ENCODE measurements at places on chromosomes 5 and 9.

DNA sequence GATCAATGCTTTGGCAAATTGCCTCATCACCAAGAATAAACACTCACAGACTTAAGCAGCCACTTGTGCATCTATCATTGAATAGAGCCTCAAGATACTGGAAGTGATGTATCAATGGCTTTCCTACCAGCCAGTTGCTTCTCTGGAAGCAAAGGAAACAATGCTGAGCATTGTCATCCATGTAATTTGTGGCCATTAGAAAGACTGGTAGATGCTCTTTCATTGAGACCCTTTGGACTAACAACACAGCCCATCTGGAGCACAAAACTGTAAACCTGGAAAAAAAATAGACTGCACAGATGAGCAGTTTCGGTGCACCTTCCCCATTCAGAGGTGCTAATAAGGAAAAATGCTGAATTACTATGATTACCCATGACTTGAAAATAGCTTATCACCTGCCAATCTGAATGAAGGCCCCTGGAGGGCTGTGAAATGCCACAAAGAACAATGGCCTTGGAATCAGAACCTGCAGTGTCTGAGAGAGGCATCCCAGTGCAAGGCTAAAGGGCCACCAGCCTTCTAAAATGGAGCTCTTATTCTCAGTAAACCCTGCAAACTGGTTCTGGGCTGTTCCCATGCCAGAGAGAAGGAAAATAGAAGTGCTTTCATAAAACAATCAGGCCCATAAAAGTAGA, 127.5 kb downstream of the RFK start:
- DNase-seq: no peak

GRCh38 chr9:31776471-31776870, 608.0 kb upstream of the ACO1 start:
- no peak for DNase-seq

GRCh38 chr5:115382989-115383388, 86.5 kb upstream of the CCDC112 start:
- no peak for DNase-seq

- no peak for DNase-seq
These were observed 332.6 kb downstream of the TAF11L14 start for GRCh38 chr5:17966640-17967402.

DNA sequence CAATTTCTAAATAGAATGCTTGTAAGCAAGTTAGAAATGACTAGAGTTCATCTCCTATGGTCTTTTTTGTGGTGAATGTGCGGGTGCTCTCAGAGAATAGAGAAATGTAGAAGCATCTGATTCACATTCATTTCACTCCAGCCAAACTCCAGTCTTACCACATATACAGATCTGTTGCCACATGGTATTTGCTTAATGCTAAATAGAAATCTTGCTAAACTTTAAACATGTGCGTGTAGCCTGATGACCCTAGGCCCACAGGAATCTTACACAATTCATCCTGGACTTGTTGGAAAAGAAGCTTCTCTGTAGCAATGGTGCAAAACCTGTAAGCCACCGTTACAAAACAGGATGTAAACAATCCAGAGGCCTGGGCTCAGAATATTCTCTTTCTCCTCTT, 135.2 kb downstream of the PCSK1 start:
- DNase-seq: no peak

DNA sequence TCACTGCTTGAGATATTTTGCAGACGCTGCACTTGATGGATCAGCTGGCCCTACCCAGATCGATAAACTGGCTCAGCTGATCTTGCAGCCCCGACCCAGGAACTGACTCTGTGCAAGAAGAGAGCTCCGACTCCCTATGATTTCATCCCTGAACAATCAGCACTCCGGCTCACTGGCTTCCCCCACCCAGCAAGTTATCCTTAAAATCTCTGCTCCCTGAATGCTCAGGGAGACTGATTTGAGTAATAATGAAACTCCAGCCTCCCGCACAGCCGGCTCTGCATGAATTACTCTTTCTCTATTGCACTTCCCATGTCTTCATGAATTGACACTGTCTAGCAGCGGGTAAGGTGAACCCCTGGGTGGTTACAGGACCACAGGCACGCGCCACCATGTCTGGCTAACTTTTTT, 16.9 kb upstream of the NANS start:
- DNase-seq: no peak

- no peak for DNase-seq
These were observed 103.2 kb upstream of the BASP1 start for GRCh38 chr5:17114233-17114632.

- DNase-seq: peak; percentile 16
These were observed 24.3 kb downstream of the CPLX2 start for GRCh38 chr5:175895686-175896102.

DNA sequence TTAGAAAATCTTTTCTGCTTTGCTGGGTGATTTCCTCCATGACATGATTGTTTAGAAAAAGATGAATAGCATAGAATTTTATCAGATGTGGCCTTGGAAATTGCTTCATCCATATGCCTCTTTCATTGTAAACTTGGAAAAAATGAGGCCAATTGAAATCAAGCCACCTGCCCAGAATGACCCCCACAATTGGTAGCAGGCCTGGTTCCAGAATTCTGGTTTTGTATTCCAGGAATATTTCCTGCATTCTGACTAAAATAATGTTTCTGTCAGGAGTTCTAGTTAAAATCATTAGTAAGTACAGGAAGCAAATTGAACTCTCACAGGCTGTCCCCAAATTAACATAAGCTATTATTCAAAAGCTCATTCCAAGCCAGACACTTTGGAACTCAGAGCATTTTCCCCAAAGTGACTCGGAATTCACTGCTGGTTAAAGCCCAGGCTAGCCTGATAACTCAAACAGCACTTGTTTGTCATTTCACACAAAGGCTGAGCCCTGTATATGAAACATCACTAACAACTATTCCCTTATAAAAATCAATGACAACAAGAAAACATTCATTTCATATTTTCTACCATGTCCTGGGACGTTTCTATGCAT, 75.1 kb upstream of the ADCY2 start:
- DNase-seq: no peak

DNA sequence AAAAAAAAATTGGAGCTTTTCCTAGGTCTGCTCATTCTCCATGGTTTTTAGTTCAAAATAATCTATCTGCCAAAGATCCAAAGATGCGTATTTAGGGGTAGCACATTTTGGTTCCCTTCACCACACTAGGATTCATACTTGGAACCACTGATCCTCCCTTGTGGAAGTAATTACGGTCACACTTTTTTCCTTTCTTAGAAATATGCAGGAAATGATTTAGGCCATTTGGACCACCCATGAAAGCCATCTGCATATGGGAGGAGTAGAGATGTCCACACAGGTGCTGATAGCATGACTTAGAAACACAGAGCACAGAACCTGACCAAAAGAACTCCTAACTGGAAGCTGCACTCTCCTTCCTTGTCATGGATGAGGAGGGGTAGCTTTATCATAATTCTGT, 105.9 kb upstream of the RAI14 start:
- DNase-seq: no peak

DNA sequence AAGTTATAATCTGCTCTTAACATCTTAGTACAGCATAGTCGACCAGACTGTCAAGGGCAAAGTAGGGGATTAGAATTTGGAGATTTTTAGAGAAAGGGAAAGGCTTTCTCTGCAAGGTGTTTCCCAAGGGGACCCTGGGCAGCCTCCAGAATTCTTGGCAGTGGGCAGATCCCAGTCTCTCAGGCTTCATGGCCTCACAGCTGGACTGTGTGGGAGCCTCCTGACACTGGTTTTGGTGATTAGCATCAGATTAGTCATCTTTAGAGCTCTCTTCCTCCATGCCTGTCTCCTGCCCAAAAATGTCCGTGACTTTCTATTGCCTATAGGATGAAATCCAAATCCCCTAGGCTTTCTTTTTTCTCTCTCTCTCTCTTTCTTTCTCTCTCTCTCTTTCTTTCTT, 370.7 kb downstream of the ZSWIM6 start:
- DNase-seq: no peak

DNA sequence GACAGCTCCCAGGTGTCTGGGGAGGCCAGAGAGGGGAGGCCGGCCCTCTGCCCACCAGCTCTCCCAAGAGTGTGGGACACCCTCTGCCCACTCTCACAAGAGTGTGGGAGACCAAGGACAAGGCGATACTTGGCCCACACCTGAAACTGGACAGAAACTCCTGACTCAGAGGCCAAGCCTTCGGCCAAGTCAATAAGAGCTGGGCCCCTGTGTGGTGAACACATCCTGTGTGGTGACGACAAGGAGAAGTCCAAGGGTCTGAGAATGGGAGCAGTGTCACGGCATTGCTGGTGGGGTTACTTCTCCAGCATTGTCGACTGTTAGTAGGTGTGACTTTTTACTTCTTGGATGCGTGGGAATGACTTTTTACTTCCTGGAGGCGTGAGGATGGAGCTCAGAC, 14.6 kb upstream of the F2RL1 start:
- no peak for DNase-seq

DNA sequence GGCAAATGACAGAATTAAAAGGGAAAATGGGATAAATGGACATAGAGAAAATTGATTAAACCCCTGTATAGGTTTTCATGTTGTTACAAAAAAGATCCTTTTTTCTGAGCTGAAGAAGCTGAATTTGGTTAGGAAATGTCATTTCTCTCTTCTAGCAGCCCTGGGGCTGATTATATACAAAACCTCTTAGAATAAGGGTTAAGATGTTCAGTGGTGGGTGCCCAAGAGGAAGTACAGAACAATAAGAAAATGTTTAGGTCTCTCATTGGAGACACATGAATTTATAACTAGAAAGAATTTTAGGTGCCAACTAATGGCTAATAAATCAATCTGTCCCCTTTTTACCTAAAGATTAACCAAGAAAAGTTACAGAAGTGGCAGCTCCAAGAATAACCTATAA, 14.2 kb downstream of the ABHD17B start:
- no peak for DNase-seq

DNA sequence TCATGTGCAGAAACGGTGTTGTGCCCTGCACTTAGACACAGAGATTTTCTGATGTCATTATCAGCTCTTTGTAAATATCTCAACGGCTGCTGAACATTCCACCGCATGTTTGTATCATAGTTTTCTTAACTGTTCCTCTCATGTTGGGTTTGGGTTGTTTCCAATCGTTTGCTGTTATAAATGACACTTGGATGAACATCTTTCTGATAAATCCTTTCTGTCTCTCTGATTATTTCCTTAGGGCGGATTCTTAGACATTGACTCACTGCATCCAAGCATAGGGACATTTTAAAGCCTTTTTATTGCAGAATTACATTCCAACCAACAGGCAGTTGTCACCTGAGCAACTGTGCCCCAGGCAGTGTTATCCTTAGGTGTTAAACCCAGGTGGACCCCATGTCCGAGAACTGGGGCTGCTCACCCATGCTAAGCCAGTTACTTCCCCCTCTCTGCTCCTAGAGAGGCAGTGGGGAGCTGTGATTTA, 28.5 kb downstream of the COL5A1 start:
- DNase-seq: no peak

- no peak for DNase-seq
These were observed 30.5 kb downstream of the ZNF618 start for GRCh38 chr9:113906411-113907110.

DNA sequence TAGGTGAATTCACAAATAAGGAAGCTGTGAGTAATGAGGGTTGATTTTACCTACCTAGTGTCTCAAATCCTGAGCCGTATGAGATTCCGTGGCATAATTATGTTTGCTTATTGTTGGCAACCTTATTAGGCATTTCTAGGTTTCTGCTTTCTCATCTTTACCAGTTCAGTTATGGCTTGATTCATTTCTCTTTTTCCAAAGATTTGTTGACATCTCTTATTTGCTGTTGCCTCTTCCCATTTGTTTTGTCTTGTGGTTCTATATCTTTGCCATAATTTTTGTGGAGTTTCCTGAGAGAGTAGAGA, 470 bp downstream of the IL31RA start:
- DNase-seq: no peak

DNA sequence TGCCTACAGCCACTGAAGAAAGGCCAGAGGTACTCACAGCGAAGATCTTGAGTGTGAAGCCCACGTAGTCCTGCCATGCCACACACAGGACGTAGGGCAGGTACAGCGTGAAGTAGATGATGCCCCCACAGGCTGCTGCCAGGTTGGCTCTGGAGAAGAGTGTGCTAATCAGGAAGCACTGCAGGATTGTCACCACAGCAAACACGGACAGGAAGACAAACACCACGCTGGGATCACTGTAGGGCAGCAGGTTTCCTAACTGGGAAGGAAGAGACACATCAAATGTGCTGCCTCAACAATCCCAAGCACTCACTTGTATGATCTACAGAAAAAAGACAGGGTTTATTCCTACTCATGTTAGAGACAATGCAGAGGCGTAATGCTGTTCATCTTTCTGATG, 63.0 kb downstream of the NIPSNAP3B start:
- DNase-seq: no peak

DNA sequence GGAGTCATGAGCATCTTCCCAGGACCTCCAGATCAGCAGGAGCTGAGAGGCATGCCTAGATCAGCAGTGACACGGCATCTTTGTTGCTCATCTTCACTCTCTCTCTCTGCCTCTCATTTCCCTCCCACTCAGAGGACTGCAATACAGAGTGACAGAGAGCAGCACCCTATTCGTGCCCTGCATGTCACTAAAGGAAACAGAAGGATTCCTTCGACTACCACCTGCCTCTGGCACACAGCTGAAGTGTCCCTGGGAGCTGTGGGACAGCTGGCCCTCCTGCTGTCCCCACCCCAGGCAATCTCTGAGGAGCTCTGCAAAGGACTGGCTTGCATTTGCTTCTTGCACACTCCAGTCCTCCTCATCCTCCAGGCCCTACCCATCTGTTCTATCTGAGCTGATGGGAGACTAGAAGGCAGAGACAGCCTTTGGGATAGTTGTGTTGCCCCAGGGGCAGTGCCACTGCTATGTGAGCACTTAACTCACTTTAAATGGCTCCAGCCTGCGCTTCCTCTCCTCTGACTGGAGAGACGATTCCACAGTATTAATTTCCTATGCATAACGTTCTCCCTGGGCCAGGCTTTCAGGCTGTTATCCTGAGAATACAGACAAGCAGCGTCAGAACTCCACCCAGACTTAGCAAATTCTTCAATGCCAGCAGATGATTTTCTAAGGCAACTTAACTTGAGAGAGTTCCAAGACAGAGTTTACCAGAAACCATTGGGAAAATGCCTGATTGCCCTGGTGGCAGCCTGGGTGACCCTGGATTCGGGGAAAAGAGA, 167.6 kb upstream of the MAP1B start:
- no peak for DNase-seq

GRCh38 chr5:91910655-91911054, 527.5 kb upstream of the ARRDC3 start:
- no peak for DNase-seq

DNA sequence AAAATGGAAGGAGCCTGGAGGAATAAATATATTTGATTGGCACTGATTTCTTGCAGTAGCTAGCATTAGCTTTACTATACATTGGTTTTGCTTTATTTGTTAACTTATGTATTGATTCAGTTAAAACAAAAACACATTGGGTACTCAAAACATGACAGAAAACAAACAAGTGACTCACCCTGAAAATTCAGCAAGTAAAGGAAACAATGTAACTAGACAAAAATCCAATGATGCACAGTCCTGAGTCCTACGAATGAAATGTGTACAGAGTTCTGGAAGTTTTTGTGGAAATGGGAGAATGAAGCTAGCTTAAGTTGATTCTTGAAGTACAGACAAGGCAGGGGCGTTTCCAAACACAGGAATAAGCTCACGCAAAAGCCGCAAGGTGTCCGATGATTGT, 175.0 kb downstream of the ELAVL2 start:
- no peak for DNase-seq

GRCh38 chr9:27204578-27204977, 92.4 kb downstream of the EQTN start:
- DNase-seq: no peak

All from activated CD4-positive, CD25-positive, alpha-beta regulatory T cell (primary cell).